ENCODE measurements at places on chromosomes 2 and 18. TPM values are rescaled to one million over a fixed set of nuclear protein-coding genes. Genes with fewer than 3 reads are reported as not detected.

The SERPINB13 gene
- not detected for total RNA-seq

DNA sequence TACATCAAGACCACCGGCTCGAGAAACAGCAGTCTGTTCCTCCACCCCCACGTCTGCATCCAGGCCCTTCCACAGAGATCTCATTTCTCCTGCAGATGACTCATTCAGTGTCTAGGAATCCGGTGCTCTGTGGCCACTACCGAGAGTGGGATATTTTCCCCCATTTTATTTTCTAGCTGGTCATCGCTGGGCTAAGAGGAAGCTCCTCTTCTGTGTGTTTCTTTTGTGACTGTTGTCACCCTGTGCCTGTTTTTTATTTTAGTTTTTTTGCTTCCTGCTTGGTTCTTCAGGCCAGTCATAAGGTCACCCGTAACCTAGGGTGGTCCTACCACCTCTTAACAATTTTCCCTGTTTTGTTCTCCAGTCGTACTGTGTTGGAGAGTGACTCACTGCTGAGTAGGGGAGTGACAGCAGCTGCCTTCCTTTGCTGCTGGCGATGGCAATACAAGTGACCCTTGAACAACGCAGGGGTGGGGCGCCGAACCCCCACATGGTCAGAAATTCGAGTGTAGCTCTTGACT lies 6.7 kb downstream of the RAMP1 start:
- no peak for DNase-seq
- H3K27ac ChIP-seq = no peak overlapping the region
- no peaks in the 10 kb centered on the region for H3K27me3 ChIP-seq
- peaks cover 41% of the 10 kb centered on the region for H3K4me1 ChIP-seq

DNA sequence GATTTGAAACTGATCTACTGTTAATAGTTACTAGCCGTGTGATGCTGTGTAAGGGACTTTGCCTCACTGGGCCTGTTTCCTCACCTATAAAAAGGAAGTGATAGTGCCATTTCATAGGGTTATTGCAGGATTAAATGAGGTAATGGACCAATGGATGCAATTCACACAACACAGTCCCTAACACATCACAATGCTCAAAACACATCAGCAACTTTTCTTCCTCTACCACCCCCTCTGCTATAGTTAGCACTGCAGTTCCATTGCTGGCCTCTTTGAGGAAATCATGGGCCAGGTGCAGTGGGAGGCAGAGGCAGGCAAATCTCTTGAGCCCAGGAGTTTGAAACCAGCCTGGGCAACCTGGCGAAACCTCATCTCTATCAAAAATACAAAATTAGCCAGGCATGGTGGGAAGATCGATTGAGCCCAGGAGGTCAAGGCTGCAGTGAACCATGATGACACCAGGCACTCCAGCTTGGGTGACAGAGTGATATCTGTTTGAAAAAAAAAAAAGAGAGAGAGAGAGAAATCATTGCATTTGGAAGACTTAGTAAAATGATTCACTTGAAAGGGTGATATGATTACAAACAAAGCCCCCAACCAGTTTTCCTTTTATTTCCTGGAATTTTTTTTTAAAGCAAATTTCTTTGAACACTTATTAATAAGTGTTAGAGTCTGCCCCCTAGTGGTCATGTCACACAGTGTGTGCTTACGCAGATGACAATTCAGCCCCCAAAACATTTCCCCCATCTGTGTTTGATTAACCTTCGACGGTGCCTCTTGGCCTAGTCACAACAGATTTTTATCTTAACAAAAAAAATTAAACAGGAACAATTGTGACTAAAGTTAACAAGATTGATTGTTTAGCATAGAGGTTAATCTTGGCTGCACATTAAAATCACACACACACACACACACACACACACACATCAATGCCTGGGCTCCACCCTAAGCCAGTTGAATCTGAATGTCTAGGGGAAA lies 88.6 kb upstream of the BCL11A start:
- no peaks in the 10 kb centered on the region for H3K4me1 ChIP-seq
- no peak for DNase-seq
- H3K4me3 ChIP-seq = no peak overlapping the region
- H3K27ac ChIP-seq = no peak overlapping the region

DNA sequence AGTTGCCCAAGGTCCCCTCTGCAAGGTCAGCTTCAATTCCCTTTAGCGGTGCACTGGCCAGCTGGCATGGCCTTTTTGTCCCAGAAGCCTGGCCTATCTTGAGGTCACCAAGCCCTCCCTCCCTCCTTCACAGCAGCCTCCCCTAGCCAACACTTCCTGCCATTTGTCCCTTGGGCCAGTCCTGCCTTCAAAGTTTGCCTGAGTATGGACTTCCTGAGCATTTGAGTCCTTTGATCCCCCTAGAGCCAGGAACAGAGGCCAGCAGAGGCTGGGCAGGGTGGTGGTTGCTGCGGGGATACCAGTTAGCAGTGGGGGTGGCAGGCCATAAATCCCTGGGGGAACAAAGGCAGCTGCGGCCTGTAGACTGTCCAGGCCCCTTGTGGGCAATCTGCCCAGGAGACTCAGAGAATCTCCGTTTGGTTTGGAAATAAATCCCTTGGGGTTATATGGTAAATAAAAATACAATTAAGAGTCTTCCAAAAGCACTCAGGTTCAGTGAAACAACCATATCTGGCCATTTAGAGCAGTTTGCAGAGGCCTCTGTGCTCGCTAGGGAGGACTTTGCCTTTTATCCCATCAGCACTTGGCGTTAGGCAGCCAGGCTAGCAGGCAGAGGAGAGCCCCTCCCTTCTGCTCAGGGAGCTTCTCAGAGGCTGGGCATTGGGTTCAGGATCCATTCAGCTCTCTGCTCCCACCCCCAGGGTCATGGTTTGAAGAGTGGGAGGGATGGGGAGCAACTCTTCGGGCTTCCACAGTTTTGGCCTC lies 3.1 kb upstream of the HES6 start:
- peaks cover 3% of the 10 kb centered on the region for H3K27me3 ChIP-seq
- H3K36me3 ChIP-seq = peaks cover 19% of the 10 kb centered on the region
- H3K4me3 ChIP-seq = no peak overlapping the region
- peaks cover 8% of the 10 kb centered on the region for H3K4me1 ChIP-seq

- no peak for DNase-seq
- no peak overlapping the region for H3K4me3 ChIP-seq
- peaks cover 19% of the 10 kb centered on the region for H3K4me1 ChIP-seq
- H3K27ac ChIP-seq = no peak overlapping the region
- no peaks in the 10 kb centered on the region for H3K27me3 ChIP-seq
Measured at GRCh38 chr2:169260846-169261642, 101.3 kb downstream of the LRP2 start.

DNA sequence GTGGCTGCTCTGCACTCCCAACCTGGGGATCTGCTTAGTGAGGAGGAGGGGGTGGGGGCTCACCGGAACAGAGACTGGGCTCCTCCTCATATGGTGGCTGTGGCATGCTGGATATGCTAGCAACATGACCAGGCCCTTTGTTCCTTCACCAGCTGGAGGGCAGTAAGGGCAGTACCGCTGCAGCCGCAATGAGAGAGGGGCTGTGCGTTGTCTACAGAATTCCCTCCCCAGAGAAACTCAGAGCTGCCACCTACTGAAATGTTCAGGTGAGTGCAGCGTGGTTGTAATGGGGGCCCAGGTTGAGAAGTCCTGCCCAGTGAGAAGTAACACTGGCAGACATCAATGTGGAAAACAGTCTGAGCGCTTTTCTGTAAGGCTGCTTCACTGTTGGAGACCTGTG lies 1211.9 kb upstream of the NXPH2 start:
- H3K4me3 ChIP-seq = no peak overlapping the region
- no peak for DNase-seq
- no peaks in the 10 kb centered on the region for H3K27me3 ChIP-seq
- no peaks in the 10 kb centered on the region for H3K36me3 ChIP-seq
- H3K27ac ChIP-seq = no peak overlapping the region
